ENCODE measurements at places on chromosomes 2 and 18. TPM values are rescaled to one million over a fixed set of nuclear protein-coding genes. Genes with fewer than 3 reads are reported as not detected.

DNA sequence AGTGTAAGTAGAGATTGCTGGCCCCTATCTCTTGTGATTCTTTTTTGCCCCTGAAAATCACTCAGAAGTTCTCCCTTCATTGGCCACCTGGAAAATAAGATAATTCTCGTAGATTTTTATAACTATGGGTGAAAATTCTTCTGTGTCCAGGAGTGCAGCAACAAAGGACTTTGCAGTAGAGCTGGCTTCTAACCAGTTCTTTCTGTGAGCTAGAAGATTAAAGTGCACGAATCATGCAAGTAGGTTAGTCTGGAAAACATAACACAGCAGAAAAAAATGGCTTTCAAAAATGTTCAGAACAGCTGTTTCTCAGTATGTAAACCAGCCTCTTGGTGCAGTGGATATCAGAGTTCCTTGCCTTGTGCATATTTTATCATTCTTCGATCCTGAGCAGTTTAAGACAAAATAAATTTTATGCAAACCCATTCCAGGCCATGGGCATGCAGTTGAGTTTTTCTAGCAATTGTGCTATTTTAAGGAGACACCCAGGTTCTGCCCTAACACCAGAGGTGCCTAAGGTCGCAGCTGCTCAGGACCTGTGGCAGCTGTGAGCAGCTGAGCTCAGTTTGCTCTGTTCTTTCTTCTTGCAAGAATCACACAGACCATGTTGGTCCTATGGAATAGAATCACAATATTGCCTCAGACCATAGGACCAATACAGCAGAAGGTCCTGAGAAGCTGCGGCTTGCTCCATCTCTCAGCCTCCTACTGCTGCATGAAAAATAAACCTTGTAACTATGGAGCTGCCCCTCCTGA, 80.9 kb upstream of the BCL2L11 start:
- DNase-seq, result no peak

The ALPP gene
- not detected for polyA plus RNA-seq

- no peak for DNase-seq
These were observed 49.0 kb downstream of the PSMG2 start for GRCh38 chr18:12751891-12752290.

The SLC4A3 gene
- not detected for polyA plus RNA-seq

DNA sequence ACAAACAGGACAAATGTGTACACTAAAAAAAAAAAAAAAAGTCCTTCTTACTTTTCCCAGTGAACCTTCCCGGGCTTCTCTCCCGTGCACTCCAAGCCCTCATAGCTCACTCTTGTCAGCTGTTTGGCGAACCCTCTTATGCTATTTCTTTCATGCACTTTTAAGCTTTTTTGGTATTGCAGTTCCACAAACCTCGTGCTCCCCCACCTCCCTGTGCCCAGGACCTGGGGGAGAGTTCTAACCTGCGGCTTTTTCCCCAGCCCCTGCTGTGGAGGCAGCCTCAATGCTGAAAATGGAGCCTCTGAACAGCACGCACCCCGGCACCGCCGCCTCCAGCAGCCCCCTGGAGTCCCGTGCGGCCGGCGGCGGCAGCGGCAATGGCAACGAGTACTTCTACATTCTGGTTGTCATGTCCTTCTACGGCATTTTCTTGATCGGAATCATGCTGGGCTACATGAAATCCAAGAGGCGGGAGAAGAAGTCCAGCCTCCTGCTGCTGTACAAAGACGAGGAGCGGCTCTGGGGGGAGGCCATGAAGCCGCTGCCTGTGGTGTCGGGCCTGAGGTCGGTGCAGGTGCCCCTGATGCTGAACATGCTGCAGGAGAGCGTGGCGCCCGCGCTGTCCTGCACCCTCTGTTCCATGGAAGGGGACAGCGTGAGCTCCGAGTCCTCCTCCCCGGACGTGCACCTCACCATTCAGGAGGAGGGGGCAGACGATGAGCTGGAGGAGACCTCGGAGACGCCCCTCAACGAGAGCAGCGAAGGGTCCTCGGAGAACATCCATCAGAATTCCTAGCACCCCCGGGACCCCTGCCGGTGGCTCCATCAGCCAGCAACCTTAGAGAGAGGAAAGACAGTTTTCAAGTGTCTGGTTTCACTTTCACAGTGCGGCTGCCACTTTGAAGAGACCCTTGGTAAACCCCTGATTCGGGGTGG, 826 bp downstream of the KCNE4 start:
- no peak for DNase-seq

DNA sequence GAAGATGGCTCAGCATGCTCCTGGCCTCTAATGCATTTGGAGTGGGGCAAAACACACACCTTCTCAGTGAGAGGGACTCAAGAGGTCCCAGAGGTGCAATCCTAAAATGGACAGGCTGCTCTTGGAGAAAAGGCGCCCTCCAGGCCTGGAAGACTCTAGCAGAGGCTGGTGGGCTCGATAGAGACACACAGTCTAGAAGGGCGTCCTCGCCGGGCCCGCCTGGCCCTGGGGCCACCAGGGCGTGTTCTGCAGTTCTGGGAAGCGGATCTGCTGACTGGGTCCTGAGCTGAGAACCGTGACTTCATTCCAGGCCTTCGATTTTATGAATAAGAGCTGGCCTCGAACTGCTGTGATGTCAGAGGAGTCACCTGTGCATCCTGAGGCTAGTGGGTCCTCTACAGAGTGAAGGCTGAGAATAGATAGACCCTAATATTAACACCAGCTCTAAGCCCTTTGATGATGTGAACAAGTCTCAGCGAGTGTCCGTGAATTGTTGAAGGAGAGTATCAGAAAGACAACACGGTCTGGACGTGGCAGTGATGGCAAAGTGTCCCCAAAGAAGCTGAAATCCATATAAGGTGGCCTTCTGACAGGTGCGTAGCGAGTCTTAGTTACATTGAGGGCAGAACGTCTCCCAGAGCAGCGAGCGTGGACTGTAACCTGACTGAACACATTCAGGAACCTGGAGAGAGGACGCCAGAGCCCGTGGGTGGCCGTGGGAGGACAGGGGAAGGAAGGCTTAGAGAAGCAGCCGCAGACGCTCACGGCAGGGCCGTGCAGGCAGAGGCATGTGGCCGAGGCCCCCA, 136.9 kb downstream of the PTGR3 start:
- no peak for DNase-seq

GRCh38 chr2:195105581-195105980, 551.4 kb upstream of the SLC39A10 start:
- no peak for DNase-seq

- peak; percentile 82 for DNase-seq
These were observed 38.2 kb upstream of the CYP1B1 start for GRCh38 chr2:38113981-38114708.
